Dorsolateral prefrontal cortex (tissue), 122 donors: ENCODE measurements at places on chromosomes 16 and 17.

GRCh38 chr16:51757505-51757904 is 606.4 kb upstream of the SALL1 start:
- DNase-seq: no peak

- no peak for DNase-seq
Observed at GRCh38 chr17:69729944-69730343, 315.4 kb downstream of the MAP2K6 start.

- no peak for DNase-seq
Observed at GRCh38 chr17:6102615-6103014, 32.4 kb downstream of the WSCD1 start.

GRCh38 chr17:36994438-36994837 is 45.7 kb downstream of the AATF start:
- DNase-seq: no peak

DNA sequence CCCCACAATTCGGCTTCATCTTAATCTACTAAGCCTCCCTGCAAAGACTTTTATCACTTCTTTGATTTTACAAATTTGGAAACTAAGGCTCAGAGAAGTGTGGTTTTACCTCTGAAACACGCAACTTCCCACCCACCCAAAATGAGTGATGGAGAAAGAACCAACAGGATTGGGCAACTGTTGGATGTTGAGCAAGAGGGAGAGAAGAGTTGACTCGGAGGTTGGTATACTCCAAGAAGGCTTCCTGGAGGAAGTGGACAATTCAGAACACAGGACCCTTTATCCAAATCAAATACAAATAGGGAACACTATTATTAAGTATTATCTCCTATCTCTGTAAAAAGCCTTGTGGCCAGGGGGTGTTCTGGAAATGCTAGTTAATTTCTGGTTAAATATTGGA is 323.0 kb downstream of the C16orf95 start:
- no peak for DNase-seq

DNA sequence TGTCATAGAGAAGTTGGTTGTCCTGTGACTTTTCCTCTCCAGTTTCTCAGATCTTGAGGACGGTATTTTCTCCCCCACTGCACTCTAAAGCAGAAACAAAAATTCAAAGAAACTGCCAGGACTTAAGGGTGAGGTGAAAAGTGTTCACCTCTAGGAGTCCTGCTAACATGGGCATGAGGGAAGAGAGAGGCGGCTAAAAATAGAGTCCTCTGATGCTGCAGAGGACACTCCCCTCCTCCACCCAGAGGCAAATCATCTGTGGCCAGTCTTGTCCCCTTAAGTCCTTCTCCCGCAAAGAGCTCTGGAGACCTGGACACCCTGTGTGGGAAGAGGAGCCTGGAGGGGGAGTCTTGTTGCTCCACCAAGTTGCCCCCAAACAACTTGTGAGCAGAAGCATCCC is 4.7 kb upstream of the DDX19A start:
- DNase-seq: no peak

GRCh38 chr16:69482410-69482991 is 58.1 kb downstream of the CYB5B start:
- no peak for DNase-seq

DNA sequence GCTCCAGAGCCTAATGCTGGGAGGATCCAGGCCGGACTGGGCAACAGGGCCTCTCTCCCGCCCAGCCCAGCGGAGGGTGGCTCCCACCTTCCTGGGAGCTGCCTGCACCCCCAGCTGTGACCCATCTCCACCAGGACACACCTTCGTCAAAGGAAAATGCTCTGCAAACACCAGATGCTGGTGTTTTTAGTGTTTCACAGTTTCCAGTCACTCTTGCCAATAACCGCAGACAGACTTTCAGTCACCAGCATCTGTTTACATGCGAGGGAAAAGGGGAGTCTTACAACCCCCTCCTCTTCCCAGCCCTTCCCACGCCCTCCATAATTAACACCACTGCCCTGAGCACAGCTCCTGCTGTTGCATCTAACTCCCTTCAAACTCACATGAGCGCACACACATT is 25.3 kb downstream of the KLHDC4 start:
- no peak for DNase-seq

GRCh38 chr17:44854192-44854591 is 6.5 kb downstream of the HIGD1B start:
- DNase-seq: no peak

GRCh38 chr16:49498264-49498663 is 124.7 kb downstream of the C16orf78 start:
- no peak for DNase-seq

GRCh38 chr16:68992521-68992920 is 112.9 kb upstream of the HAS3 start:
- no peak for DNase-seq

- no peak for DNase-seq
Observed at GRCh38 chr17:79872762-79873161, 33.5 kb upstream of the CBX4 start.

DNA sequence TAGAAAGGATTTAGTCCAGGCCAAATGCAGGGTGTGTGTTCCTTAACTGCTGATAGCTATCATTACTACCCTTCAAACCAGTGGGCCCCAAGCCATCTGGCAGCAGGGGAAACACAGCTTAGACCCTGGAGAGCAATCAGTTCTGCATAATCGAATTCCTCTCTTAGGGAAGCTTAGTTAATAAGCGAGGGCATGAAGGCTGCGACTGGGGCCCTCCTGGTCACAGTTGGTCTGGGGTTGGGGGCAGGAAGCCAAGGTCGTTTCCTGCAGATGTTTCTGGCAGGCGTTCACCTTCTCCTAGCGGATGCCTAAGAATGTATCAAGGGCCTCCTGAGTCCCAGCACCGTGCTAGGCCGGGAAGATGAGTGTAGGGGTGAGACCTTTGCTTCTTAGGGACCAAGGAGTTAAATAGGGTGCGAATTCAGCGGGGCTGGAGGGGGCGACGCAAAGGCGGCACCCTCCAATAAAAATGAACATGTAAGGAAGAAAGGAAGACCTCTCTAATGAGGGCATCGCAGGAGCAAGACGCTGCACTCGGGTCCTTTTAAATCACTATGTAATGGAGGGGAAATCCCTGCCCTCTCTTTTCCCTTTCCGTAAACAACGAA is 16.5 kb upstream of the EEF2K start:
- no peak for DNase-seq

- no peak for DNase-seq
Observed at GRCh38 chr17:55354941-55355340, 66.7 kb downstream of the MMD start.

GRCh38 chr16:6725634-6726331 is 606.9 kb upstream of the RBFOX1 start:
- DNase-seq: no peak

- no peak for DNase-seq
Observed at GRCh38 chr17:42895185-42895555, 5.4 kb upstream of the G6PC1 start.

- DNase-seq: no peak
Observed at GRCh38 chr16:48044117-48044516, 111.7 kb downstream of the ABCC12 start.

GRCh38 chr16:27924411-27925118 is 138.9 kb downstream of the GSG1L start:
- DNase-seq: no peak

GRCh38 chr16:70728150-70728549 is 42.3 kb upstream of the MTSS2 start:
- no peak for DNase-seq

DNA sequence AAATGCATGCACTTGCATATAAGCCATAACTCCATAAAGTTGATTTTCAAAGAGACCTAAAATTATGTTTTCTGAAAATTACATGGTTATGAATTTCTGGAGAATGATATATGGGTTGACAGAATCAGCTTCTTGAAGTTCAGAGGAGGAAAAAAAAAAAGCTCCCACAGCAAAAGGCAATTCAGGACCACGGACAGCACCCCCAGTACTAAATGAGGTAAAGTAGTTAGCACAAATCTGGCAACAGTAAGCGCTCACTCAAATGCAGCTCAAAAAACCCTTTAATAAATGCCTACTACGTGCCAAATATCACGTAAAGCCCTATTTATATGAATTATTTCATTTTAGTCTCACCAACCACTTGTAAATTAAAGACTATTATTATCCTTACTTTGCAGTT is 135.2 kb downstream of the SHISA9 start:
- DNase-seq: no peak

DNA sequence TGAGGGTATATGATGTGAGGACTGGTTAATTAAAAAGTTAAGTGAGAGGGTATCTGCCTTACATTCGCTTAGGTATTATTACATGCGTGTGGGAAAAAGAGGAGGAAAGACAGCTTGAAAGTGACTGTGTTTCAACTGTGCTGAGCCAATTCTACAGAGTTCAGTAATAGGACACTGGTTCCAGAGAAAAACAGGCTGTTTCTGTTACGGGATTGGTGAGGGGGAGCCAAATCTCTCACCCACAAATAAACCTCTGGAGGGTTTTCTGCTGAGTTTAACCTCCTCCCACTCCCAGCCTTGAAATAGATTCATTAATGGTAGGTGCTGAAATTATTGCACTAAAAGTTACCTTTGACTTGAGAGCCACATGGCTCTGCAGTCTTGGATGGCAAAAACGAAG is 3.9 kb upstream of the KRT26 start:
- no peak for DNase-seq

GRCh38 chr17:63066158-63066813 is 100.3 kb downstream of the TANC2 start:
- no peak for DNase-seq

- DNase-seq: no peak
Observed at GRCh38 chr17:10814075-10814474, 10.2 kb upstream of the TMEM238L start.

GRCh38 chr17:37481001-37481665 is 8.6 kb upstream of the DUSP14 start:
- DNase-seq: no peak

DNA sequence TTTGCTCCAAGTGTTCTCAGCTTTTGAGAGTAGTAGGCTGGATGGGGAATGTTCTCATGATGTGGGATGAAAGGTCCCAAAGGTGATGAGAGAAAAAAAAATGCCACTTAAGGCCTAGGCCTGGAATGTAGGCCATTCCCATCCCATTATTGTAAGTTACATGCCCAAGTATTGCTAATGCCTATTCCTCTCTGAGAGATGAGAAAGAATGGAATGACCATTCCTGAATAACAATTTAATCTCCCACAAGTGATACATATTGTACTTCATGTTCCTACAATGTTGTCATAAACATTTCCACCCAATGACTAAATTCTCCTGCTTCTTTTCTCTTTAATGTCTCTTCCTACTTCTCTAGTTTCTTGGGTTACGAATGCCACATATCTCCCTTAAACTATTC is 102.8 kb upstream of the KCNJ16 start:
- DNase-seq: no peak

DNA sequence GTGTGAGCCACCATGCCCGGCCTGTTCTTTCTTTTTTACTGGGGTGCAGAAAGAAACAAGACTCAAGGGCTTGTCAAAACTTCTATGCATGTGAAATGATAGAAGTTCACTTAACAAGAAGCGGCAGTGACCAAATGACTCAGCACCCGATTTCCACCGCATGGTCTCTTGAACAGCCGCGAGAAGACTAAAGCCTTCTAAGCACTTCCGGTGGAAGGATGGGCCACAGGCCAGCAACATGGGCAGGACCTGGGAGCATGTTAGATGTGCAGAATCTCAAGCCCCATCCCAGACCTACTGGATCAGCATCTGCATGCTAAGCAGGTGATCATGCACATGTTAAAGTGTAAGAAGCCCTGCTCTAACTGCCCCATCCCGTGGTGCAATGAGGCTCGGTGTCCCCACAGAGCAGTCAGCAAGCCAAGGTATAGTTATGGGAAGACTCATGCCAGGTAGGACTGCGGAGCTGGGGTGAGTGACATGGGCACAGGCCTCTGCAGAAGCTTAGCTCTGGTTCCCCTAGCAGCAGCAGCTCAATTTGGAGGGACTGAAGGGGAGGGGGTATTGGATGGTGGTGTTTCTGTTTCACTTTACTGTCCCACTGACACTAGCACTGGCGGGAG is 88.5 kb upstream of the HNF1B start:
- DNase-seq: no peak

DNA sequence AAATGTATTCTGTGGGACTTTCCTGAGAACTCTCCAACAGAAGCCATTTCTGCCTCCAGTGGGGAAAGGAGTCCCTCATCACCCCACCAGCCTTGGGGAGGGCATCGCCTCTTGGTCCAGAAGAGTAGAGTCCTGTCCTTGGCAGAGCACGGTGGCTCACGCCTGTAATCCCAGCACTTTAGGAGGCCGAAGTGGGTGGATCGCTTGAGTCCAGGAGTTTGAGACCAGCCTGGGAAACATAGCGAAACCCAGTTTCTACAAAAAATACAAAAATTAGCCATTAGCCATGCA is 41.0 kb downstream of the LYRM1 start:
- DNase-seq: no peak

DNA sequence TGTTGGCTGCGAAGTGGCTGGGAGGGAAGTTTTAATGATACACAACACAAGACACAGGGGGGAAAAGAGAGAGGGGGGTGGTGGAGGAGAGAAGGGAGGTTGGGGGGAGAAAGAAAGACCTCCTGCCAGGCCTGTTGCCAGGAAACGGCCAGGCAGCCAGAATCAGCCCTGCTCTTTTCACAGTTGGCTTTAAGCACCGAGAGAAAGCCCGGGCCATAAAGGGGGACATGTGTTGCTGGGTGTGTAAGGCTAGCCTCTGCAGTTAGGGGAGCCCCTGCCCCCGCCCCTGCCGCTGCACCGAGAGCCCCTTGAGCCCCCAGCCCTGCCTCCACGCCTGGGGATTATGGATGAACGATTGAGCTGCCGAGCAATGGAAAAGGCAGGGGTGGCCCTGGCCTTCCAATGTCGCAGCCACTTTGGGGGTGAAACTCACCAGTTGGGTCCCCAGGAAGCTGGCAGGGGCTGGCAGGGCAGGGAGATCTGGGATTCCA is 13.9 kb upstream of the WNT3 start:
- DNase-seq: no peak

DNA sequence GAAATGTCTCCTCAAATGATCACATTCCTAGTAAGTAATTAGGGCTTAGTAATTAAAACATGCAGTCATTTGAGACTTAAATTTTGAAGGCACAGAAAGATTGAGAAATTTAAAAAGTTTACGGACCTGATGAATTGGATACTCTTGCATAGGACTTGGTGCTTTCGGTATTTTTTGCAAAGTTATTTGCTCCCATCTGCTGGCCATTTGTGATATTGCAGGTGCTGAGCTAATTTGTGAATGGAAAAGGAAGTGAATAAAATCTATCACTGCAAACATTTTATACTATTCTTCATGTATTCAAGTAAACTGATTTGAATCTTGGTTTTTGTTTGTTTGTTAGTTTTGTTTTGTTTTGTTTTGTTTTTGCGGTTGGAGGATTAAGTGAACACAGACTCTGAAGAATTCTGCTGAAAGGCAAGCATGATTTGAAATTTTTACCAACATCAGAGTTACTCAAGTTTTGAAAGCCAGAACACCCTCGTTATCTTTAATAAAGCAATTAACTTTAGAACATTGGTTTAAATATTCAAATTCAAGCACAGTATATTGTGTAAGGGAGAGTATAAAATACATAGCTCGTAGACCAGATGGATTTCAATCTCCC is 689.5 kb upstream of the RBFOX1 start:
- no peak for DNase-seq

GRCh38 chr16:50879873-50880695 is 138.2 kb downstream of the CYLD start:
- no peak for DNase-seq
